Activated CD4-positive, alpha-beta T cell treated with anti-CD3 and anti-CD28 coated beads for 24 hours (primary cell): ENCODE measurements at places on chromosomes 1 and 21.

DNA sequence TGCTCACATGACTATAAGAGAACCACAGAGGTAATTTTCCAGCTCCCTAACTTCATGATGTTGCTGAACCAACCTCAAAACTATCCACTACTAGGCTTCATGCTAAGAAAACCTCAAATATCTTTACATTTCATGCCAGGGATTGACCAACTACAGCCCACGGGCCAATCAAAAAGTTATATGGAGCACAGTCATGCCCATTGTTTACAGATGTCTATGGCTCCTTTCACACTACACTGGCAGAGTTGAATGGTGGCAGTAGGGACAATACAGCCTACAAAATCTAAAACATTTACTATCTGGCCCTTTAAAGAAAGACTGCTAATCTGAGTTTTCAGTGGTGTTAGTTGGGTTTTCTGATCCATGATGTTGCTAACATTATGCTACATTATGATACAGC, 154.8 kb downstream of the TM2D1 start:
- no peak for DNase-seq

GRCh38 chr1:23530747-23531561, at the start of gene E2F2:
TSS of gene E2F2 (minus strand) at chr1:23531233. CDS start at chr1:23530793, 440 bp downstream.
- DNase-seq, result peak; percentile 68

DNA sequence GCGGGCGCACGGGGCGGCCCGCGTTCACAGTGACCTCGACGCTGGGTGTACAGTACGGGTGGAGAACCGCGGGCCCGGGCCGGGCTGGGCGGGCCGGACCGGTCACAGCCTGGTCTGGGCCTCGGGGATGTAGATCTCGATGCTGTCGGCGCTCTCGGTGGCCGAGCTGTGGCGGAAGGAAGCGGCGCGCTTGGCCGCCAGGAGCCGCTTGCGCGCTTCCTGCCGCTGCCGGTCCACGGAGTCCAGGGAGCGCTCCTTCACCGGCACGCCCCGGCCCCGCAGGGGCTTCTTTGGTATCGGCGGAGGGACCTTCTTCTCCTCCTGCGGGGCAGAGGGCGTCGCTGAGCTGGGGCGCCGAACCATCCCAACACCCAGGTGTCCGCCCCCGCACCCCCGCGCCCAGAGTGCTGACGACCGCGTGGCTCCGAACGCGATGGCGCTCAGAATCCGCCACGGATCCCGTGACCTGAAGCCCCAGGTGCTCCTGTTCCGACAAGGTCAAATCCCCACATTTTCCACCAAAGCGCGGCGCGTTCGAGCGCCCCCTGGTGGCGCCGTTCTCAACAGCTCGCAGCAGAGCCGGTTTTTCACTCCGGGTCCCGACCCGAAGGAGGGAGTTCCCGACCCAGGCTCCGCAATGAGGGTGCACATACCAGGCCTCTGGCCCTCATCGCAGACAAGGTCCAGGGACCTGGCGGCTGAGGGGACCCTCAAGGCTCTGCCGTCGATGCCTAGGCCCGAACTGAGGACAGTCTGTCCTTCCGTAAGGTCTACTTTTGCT, 6.6 kb upstream of the SMIM12 start:
- DNase-seq, result peak; percentile 93

DNA sequence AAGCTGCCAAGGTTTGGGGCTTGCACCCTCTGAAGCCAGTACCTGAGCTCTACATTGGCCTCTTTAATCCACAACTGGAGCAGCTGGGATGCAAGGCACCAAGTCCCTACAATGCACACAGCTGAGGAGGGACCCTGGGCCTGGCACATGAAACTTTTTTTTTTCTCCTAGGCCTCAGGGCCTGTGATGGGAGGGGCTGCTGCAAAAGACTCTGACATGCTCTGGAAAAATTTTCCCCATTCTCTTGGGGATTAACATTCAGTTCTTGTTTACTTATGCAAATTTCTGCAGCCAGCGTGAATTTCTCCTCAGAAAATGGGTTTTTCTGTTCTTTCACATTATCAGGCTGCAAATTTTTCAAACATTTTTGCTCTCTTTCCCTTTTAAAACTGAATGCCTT, 1072.2 kb downstream of the BRINP3 start:
- no peak for DNase-seq

GRCh38 chr1:212457740-212458338, 25.1 kb downstream of the NENF start:
- DNase-seq, result peak; percentile 52

DNA sequence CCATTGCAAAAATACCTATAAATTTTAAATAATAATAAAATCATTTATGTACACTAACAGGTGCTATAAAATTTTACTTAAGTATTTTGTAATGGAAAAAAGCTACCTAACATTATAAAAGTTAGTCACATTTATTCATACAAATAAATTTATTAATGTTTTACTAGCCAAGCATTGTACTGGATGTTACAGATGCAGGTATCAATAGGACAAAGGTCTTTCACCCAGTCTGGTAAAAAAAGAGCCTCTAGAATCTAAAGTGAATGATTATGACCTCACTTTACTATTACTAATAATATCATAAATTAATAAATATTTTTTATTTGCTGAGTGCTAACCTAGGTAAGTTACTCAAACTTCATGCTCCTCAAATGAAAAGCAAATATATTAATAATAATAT, 170.6 kb downstream of the KCNT2 start:
- no peak for DNase-seq

- no peak for DNase-seq
Observed at GRCh38 chr1:197515421-197515820, 247.4 kb downstream of the CRB1 start.
